GDM1 (cell line): ENCODE measurements at places on chromosomes 13 and 19.

- DNase-seq, result no peak
These were observed 431.1 kb downstream of the EFNB2 start for GRCh38 chr13:106104281-106104901.

DNA sequence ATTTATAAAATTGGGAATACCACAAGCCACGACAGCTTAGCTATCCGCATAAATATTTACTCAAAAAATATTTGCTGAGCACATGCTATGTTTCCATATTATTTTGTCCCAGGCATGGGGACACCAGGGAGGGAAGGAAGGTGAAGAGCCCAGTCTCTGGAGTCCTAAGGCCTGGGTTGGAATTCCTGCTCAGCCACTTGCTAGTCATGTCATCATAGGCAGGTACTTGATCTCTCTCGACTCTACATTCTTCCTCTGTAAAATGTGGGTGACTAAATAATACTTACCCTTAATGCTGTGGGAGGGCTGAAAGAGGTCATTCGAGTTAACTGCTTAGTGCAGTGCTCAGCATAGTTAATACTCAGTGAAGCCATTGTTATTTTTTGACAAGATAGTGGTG is 4.3 kb upstream of the RNASEH2B start:
- no peak for DNase-seq

DNA sequence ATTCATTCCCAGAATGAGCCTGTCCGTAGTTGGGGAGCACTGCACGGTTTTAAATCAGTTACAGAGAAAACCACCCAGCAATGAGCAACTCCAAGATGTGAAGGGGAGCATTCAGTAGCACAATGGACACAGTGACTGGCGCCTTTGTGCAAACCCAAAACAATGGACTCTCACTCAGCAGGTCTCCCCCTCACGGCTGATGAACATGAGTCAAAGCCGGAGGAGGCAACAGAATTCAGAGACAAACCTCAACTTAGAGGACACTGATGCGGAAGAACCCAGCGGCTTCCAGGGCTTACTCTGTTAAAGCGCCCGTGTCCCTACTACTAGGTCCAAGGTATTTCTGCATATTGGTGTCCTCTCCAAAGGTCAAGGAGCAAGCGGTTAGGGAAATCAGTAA is 17.7 kb downstream of the PLEKHF1 start:
- DNase-seq, result no peak

DNA sequence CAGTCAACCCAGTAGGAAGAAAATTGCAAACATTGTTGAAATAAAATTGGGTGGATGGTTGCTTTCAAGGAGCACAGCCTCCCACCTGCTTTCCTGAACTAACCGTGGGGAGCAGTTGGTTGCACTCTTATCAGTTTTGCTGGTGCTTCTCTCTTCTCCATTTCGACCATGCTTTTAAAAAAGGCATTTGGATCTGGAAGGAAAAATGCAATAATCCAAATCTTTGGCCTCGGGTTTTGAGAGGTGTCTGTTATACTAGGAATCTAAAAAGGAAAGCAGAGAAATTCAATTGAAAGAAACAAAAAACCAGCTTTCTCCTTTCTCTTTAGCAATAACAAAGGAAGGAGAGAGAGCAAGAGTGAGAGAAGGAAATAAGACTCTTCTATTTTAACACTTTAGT is 113.6 kb upstream of the ARGLU1 start:
- DNase-seq, result no peak

- DNase-seq, result no peak
These were observed 30.7 kb upstream of the WASF3 start for GRCh38 chr13:26526702-26527216.

DNA sequence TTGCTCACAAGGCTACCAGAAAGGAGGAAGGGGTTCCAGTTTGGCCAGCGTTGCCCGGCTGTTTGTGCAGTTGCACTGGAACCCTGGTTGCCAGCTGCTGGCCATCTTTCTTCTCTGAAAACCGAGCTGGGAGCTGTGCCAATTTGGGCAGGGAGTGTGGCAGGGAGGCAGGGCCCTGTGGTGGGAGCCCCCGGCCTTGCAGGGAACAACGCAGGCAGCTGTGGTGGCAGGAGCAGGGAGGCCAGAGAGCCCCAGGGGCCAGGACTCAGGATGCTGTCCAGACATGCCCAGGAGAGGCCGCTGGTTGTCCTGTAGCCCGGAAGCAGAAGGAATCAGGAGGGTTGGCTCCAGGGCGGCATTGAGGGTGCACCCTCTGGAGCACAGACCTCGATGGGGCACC is 4.8 kb downstream of the KMT5C start:
- DNase-seq, result no peak

GRCh38 chr13:28140433-28141125 is 2.2 kb downstream of the PAN3 start:
- DNase-seq, result no peak

DNA sequence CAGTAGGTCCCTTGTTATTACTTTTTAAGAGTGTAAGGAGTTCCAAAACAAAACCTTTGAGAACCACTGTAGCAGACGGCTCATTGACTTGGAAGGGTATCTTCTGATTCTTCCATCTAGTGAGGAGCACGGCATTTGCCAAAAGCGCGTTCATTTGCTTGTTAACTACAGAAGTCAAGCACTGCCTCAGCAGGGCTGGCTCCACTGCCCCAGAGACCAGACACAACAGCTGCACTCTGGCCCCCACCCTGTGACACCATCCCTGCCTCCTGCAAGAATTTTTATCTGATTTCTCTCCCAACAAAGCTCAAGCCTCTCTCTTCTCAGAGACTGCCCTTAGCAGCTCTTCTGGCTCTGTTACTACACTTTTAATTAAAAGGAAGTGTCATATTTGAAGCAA is 20.7 kb upstream of the XPO4 start:
- no peak for DNase-seq

- DNase-seq, result no peak
These were observed 4.9 kb downstream of the TMEM259 start for GRCh38 chr19:1015782-1016646.

DNA sequence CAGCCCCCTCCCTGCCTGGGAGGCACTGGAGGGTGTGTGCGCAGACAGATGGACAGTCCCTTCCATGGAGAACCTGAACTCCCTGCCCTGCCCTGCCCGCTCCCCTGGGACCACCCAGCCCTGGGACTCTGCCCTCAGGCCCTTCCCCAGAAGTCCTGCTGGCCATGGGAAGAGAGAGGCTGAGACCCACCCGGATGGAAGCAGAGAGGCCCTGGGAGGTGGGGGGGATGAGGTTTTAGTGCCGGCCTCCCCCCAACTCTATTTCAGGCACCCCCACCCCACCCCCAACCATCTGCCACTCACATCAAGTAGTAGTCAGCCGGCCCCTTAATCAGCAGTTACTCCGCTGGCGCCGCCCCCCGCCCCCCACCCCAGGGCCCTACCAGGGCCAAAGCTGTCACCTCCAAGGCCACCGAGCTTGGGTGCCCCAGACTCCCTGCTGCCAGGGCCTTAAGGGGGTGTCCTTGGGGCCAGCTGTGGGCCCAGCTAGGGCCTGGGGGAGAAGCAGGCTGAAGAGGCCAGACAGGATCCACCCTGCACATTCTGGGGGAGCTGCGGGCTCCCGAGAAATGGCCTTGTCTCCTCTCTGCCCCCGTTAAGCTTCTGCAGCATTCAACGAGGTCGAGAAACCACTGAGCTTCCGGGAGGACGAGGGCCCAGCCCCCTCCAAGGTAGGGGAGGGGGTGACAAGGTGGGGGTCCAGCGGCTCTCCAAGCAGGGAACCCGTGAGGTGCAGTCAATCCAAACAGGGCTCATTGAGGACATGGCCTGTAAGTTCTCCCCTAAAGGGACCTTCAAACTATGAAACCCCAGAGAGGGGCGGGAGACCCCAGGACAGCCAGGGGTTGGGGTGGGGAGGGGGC is 17.4 kb downstream of the NMRK2 start:
- no peak for DNase-seq

- no peak for DNase-seq
These were observed 882.5 kb downstream of the PCDH9 start for GRCh38 chr13:66347486-66348117.

DNA sequence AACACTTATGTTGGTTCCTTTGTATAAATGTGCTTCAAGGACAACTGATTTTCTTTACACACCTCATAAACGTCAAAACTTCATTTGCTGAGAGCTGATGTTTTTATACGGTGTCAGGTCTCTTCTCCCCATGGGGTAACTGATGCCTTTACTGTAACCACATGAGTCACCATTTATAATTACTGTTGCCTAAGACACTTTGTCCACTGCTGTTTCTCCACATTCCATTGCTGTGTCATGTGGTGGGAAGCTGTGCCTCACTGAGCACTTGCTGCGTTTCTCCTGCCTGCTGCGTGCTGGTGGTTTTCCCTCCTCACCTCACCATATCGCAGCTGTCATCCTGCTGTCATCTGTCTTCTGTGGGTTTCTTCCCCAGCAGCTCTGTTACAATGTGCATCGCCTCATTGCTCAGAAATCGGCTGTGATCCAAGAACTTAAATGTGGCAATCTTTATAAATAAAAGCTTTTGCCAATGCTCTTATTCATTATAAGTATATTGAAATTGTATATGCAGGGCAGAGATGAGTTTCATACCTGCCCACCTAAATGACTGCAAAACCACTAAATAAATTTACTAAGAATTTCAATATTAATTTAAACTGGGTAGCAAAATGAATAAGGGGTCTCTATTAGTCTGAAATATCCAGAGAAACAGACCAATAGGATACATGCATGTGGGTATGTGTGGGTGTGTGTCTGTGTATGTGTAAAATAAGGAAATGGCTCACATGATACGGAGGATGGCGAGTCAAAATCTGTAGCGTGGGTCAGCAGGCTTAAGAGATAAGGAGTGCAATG is 547.0 kb upstream of the SLITRK5 start:
- peak; percentile 88 for DNase-seq

GRCh38 chr13:66014771-66015170 is 1215.4 kb downstream of the PCDH9 start:
- DNase-seq, result no peak

DNA sequence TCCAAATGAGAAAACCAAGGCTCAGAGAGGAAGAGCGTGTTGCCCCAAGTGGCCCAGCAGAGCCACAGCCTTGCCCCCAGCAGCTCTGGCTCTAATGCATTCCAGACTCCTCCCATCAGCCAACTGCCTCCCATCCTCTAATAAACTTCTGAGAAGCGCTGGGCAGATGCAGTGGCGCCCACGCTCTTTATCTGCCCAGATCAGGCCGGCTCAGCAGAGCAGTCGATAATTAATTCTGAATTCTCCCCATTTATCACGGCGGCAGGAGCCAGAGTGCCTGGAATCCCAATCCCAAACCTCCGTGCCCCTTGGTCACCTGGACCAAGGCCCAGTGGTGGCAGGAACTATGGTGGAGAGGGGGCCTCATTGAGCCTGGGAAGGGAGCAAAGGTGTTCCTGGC is 13.9 kb downstream of the TINCR start:
- DNase-seq, result no peak

DNA sequence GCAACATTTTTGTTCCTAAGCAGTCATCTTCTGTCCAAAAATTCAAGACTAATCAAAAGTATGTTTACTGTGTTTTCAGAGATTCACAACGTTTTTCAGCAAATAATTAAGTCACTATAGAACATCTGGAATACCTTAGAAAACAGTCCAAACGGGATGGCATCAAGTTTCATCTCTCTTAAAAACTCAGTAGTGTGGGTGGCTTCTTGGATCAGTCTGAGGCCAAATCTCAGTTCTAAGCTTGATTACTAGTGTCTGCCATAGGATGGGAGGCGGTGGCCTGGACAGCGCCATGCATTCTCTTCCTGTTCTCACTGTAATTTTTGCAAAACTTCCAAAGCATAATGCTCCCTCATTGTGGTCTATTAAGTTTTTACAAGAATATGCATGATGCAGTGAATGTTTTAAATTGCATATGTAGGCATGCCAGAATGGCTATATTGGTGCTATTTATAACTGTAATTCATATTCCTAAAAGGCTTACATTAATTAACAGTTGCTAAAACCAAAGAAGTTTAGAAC is 37.1 kb downstream of the ANKRD10 start:
- no peak for DNase-seq

GRCh38 chr13:40597735-40598365 is 68.6 kb downstream of the FOXO1 start:
- no peak for DNase-seq
